ENCODE measurements at places on chromosomes 5 and 9.

- DNase-seq, result no peak
Measured at GRCh38 chr5:45410304-45410995, 285.7 kb downstream of the HCN1 start.

DNA sequence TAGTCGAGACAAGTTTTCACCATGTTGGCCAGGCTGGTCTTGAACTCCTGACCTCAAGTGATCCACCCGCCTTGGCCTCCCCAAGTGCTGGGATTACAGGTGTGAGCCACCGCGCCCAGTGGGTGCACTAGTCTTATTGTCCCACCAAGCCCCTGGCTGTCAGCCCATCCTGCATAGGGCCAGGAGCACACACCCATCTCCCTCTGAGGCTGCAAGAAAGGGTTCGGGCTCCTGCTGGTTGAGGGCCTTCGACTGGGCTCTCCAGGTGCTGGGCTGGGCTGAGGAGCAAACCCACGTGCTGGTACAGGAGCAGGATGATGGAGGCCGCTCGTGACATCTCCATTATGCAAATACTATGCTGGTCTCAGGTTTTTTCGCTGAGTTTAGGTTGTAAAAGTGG, 25.1 kb upstream of the RNF130 start:
- DNase-seq, result no peak

DNA sequence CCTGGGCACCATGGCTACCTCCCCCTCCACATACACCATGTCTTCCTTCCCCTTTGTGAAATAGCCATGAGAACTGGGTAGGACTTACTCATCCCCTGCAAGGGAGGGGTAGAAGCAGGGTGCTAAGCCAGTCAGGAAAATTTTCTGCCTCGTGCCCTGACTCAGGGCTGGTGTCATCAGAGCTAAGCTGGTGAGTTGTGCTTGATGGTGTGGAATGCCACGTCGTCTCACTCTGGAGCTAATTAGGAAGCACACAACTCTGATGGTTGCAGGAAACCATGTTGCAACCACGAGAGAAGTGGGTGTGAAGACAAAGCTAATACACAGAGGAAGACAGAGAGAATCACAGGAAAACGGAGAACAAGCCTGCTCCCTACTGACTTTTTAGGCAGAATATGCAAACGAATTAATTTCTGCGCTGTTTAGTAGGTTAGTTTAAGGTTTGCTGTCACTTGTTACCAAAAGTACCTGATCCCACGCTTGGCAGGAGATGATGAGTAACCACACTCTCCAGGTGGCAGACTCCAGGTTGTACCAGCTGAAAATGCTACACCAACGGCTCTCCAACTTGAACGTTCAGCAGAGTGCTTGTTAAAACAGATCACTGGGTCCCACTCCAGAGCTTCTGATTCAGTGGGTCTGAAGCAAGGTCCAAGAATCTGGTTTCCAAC, 54.5 kb downstream of the STK10 start:
- no peak for DNase-seq

DNA sequence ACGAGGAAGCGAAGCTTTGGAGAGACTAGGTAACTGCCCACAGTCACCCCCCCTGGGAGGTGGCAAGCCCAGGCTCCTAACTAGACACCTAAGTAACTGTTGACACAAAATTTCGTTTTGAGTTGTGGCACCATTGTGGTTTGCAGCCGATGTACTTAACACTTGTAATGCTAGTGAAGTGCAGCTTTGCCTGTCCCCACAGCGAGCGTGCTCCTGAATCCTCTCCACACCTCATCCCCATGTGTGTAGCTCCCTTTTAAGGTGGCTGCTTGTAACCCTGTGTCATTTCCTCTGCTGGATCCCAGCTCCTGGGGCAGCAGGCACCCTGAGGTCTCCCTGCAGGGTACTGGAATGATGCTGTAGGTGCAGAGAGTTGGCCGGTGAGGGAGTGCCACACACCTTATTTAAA, 114.9 kb downstream of the TRIO start:
- no peak for DNase-seq

DNA sequence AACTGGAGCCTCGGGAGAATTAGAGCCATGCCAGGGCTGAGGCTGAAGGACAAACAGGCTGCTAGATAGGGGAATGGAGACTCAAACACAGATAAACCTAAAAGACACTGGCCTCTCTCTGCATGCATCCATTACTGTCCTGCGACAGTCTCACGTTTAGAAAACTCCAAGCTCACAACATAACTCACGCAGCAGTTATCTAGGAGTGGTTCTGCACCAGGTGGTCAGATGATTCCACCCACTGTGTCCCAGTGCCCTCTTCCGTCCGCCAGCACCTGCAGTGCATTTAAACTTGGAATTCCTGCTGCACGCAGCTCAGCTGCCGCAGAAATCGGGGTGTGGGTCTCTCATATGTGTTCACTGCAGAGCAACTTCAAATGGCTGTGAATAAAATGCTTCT, 272.6 kb upstream of the IRX2 start:
- no peak for DNase-seq

DNA sequence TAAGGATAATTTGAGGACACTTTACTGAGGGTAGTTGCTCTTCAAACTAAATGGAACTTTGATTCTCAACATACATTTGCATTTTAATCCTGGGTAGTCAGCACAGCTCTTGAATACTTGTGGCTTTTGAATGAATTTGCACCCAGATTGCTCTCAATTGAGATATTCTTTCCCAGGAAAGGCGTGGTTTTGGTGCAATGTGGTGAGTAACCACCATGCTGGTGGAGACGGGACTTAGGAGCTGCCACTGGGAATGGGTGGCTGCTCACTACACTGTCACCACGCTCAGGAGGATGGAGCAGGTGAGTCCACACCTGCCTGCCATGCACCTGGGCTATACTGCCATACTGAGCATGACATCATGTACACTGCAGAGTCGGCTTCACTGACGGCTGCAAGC, 99.2 kb downstream of the IRX1 start:
- no peak for DNase-seq

GRCh38 chr9:2616692-2617377, 4.8 kb upstream of the VLDLR start:
- DNase-seq, result no peak
